ENCODE measurements at places on chromosomes 2 and 18. TPM values are rescaled to one million over a fixed set of nuclear protein-coding genes. Genes with fewer than 3 reads are reported as not detected.

- DNase-seq: no peak
These were observed 75.2 kb upstream of the CTNNA2 start for GRCh38 chr2:79437433-79438267.

DNA sequence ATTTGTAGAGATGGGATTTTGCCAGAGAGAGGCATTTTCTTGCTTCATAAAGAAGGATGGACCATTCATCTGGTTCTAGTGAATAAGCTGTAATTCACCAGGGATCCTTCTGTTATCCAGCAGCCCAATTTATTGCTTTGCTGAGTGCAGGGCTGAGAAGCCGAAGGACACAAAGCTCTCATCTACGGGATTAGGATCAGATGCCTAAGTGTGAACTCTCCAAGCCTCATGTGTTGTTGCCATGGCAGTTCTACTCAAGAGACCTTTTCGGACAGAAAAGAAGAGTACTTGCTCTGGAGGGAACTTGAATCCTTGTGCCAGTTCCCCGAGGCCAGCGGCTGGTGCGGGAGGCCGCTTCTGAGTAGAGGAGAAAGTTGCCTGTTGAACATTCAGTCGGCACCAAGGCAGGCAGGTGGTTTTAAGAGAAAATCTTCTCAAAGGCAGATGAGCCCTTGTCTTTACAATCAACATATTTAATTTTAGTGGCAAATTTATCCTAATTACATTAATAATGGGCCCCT lies 38.4 kb upstream of the MBP start:
- no peak for DNase-seq

GRCh38 chr2:28736034-28736433 lies 15.6 kb upstream of the PPP1CB start:
- no peak for DNase-seq

DNA sequence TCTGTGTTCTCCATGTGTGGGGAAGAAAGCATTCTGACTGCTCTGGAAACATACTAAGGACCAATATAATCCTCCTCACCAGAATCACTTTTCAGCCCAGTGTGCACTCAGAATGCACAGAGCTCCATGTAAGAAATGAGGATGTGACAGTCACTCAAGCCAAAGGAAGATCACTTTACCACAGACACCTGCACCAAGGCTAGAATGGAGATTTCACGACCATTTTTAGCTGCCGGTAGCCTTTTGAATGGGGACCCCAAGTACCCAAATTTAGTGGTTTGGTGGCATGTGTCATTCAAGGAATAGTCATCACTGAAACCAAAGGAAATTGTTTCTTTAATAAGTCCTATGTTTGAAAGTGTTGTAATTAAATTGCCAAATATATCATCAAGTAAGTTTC lies 613.2 kb upstream of the ACVR2A start:
- DNase-seq: no peak

DNA sequence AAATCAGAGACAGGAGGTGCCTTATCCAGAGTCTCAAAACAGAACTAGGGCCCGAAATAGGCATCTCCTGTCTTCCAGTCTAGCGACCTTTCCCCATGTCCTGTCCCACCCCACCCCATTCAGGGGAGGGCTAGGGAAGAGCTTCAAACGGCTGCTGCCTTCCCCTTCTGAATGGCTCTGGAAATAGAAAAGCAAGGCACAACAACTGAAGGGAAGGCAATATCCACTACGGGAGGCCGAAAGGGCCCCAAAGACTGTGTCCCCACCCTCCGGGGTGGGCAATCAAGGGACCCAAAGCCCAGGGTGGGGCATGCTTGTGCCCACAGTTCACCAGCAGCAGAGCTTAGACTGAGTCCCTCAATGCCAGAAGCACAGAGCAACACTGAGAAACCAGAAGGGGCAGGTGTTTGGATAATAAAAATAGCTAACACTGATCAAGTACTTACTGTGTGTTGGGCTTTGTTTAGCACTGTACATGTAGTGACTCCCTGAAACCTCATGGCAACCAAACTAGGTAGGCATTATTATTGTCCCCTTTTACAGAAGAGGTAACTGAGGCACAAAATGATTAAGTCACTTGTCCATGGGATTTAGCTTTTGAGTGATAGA lies 38.5 kb downstream of the CYRIA start:
- DNase-seq: no peak

DNA sequence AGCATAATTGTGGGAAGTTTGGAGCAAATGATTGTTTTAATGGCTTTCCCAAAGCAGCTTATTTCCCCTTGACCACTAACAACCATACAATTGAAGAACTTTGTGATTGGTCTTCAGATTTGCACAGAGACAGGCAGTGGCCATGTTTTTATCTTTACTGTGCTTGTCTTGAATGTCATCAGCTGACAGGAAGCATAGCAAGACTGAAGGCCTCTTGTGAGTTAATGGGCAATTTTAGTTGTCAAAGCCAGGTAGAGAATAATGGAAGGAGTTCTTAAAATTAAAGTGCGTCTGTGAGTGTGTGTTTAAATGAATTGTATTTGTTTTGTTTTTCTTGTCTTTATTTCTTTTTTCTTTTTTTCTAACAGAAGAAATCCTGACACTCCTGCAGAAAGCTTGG lies 809.9 kb downstream of the TSN start:
- DNase-seq: no peak

DNA sequence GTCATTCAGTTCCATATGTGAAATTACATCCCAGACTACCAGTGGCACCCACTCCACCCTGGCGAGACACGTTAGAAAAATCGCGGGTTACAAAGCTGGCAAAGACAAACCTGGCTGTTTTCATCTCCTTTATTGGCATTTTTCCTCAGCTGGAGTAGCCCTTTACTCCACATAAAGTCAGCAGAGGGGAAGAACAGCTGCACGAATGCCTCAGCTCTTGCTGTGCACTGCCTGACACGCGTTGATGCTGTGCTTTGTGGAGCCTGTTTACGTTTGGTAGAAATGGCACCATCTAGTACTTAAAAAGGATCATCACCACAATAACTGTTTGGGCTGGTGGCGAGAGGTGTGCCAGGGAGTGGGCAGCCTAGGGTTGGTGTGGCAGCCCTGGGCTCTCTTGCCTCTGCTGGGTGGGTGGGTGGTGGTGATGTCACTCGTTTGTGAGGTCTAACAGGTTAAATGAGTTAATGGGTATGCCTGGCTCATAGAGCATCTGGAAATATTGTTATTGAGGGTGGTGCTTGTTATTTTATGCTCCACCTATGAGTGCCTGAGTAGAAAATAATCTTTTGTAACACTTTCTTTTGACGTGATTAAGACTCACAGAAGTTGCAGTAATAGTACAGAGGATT lies 16.4 kb downstream of the FARP2 start:
- no peak for DNase-seq

GRCh38 chr2:149363958-149364357 lies 33.6 kb downstream of the LYPD6 start:
- peak; percentile 10 for DNase-seq

- no peak for DNase-seq
These were observed 1.9 kb downstream of the PRSS56 start for GRCh38 chr2:232521959-232522622.

GRCh38 chr18:57050310-57050949 lies 96.5 kb upstream of the BOD1L2 start:
- DNase-seq: no peak

DNA sequence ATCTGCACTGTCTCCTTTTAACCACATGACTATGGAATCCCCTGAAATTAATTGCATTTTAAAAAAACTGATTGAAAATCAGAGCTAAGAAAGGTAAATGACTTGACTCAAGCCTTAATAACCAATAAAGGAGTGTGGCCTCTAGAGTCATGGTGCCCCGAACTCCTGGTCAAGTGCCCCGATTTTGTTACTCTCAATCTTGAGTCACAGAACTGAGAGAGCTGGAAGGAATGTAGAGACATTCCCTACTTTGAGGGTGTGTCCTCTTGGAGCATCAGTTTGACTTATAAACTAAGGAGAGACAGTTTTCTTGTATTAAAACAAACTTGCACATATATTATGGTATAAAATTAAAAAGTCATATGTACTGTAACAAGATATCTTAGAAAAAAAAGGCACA lies 2.4 kb downstream of the WDR43 start:
- DNase-seq: peak; percentile 66

DNA sequence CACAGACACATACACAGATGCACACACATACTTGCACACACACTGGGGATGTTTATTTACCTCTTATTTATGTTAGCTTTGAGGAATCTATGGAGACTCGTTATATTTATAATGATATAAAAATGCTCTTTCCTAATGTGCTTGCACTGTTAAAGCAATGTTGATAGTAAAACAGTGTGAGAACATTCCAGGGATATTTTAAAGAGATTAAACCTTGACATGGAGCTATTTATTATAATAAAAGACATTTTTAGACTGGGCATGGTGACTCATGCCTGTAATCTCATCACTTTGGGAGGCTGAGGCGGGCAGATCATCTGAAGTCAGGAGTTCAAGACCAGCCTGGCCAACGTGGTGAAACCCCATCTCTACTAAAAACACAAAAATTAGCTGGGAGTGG lies 557.3 kb upstream of the ZNF804A start:
- no peak for DNase-seq

- no peak for DNase-seq
These were observed 88.5 kb upstream of the ODC1 start for GRCh38 chr2:10536569-10537133.

GRCh38 chr2:236934166-236934565 lies 151.5 kb upstream of the COPS8 start:
- DNase-seq: no peak

DNA sequence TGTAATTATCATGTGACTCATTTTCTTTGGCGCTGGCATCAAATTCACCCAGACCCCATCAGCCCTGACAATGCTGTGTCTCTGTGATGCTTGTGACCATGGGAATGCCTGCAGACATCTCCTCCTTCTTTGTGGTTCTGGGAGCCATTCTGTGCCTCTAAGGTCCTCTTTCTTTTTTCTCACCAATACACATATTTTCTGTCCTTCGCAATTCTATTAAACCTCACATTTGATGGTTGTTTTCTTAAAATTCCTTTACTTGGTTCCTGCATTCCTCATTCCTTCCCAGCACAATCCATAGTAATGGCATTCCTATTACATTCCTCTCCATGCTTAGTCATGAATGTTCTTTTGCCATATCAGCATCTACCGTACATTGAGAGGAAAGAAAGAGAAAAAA lies 375.3 kb downstream of the PIK3C3 start:
- DNase-seq: no peak

DNA sequence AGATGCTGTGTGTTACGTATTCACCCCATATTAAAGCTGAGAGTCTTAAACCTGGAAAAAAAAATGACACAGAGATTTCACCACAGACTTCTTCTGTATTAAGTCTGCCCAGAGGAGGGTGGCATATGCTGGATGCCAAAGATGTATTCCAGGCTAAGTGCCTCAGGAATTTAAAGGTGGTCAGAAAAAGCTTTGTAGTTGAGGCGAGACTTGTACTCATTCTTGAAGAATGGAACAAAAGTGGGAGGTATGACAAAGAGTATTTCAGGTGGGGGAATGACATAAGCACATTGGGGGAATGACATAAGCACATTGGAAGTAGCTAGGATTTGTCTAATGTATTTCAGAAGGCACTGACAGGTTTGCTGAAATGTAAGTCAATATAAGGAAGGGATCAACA lies 98.6 kb downstream of the BABAM2 start:
- peak; percentile 99 for DNase-seq

GRCh38 chr2:12256206-12256605 lies 460.5 kb upstream of the TRIB2 start:
- DNase-seq: no peak

DNA sequence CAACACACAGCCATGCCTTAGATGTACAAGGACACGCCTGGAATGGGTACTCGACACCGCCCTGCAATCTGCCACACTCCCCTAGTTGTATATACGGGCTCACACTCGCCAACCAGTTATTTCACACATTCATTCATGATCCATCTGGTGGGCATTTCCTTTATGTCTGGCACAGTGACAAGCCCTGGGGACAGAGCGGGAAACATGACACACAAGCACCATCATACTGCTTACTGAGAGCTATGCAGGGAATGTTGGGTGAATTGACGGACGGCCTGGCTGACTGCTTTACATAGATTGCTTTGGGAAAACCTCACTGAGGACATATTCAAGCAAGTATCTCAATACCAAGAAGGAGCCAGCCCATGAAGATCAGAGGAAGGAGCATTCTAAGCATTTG lies 448.0 kb upstream of the SPRED2 start:
- peak; percentile 66 for DNase-seq

GRCh38 chr2:134549104-134549503 lies 169.7 kb downstream of the TMEM163 start:
- DNase-seq: peak; percentile 23

DNA sequence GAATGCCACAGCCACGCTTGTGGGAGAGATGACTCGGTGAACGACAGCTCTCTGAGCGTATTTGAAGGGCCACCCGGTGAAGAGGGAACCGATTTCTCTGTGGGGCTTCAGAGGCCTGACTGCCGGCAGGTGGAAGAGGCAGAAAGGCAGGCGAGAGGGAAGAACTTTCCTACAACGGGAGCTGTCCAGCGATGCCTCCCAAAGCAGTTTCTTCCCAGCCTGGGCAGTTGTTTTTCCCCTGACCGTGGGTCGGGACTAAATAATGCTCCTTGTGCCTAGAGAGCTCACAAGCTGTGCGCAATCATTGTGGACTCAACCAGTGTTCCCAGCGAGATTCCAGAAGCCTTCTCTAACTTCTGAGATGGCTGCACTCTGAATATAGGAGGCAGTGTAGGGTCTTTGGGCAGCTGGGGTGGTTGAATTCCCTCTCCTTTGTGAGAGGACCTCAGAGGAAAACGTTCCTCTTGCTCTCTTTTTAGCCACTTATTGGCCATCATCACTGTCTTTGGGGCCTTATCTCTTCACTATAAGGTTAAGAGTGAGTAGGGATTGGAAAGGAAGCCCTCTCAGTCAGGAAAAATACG lies 710 bp downstream of the SEC11C start:
- peak; percentile 44 for DNase-seq

GRCh38 chr2:157627594-157628476 lies 829 bp downstream of the ACVR1C start:
- DNase-seq: peak; percentile 16

Gene KCMF1
- total RNA-seq: 68.2 TPM

Gene ARHGAP28
- 0.24 TPM for total RNA-seq

Gene CPLX4
- not detected for total RNA-seq

Gene TBR1
- total RNA-seq: not detected

Gene GALNT3
- 96.5 TPM for total RNA-seq

Gene ST8SIA5
- total RNA-seq: not detected
